ENCODE measurements at places on chromosomes 4 and X. TPM values are rescaled to one million over a fixed set of nuclear protein-coding genes. Genes with fewer than 3 reads are reported as not detected.

The GPR82 gene
- not detected for total RNA-seq

The FAM184B gene
- not detected for total RNA-seq

The THAP9 gene
- 3.4 TPM for total RNA-seq

The SERPINA7 gene
- not detected for total RNA-seq

The AVPR2 gene
- total RNA-seq = not detected

The SSX3 gene
- not detected for total RNA-seq

The MND1 gene
- 0.98 TPM for total RNA-seq

The SSX2 gene
- not detected for total RNA-seq

The TEX13A gene
- total RNA-seq = not detected

The MAOB gene
- not detected for total RNA-seq

The POF1B gene
- total RNA-seq = 1.1 TPM

The FAAH2 gene
- total RNA-seq = 0.33 TPM

The NPY2R gene
- total RNA-seq = not detected

The LAGE3 gene
- total RNA-seq = 18.9 TPM

The NKX3-2 gene
- not detected for total RNA-seq

The RP2 gene
- total RNA-seq = 24.8 TPM

The TBX22 gene
- not detected for total RNA-seq

The CAPN6 gene
- total RNA-seq = not detected

The CNOT6L gene
- 39.8 TPM for total RNA-seq

The SHROOM2 gene
- 17.0 TPM for total RNA-seq

The TRO gene
- 4.5 TPM for total RNA-seq

The MAP7D3 gene
- total RNA-seq = 24.7 TPM

The HTRA3 gene
- total RNA-seq = 4.6 TPM

The REELD1 gene
- total RNA-seq = not detected

The SPINK2 gene
- total RNA-seq = not detected

The BMPR1B gene
- 3.2 TPM for total RNA-seq

The RASSF6 gene
- not detected for total RNA-seq

The CDS1 gene
- not detected for total RNA-seq

The SPIN2A gene
- total RNA-seq = 0.33 TPM

The CENPE gene
- total RNA-seq = 12.7 TPM

The RTL3 gene
- under 0.01 TPM for total RNA-seq

The IL2 gene
- total RNA-seq = not detected

The SLC9A7 gene
- total RNA-seq = 14.4 TPM
